ENCODE measurements at places on chromosomes 1 and 21. TPM values are rescaled to one million over a fixed set of nuclear protein-coding genes. Genes with fewer than 3 reads are reported as not detected.

GRCh38 chr1:8134546-8135235 is 108.6 kb upstream of the ERRFI1 start:
- peak; percentile 59 for DNase-seq

DNA sequence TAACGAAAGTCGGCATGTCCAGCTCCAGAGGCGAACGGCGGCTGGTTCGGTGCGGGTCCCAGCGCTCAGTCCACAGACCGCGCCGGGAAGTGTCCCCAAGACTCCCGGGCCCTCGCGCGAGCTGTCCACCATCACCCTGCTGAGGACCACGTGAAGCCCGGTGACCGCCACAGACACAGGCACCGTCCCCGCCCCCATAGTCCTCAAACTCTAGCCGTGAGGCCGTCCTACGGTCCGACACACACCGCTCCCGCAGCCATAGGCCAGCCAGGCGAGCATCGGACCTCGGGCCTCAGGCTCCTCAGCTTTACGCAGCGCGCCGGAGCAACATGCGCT is 535 bp downstream of the SETD4 start:
- DNase-seq: no peak

GRCh38 chr1:78996791-78997190 is 9.7 kb downstream of the ADGRL4 start:
- DNase-seq: no peak

CC2D1B gene
- 21.4 TPM for total RNA-seq

PPFIA4 gene
- total RNA-seq: not detected
